ENCODE measurements at places on chromosomes 5 and 9. TPM values are rescaled to one million over a fixed set of nuclear protein-coding genes. Genes with fewer than 3 reads are reported as not detected.

Gene FOXD4L4
- polyA plus RNA-seq, result not detected

Gene SUSD3
- 149 TPM for polyA plus RNA-seq

Gene SLC6A7
- polyA plus RNA-seq, result not detected

Gene NR6A1
- polyA plus RNA-seq, result not detected

DNA sequence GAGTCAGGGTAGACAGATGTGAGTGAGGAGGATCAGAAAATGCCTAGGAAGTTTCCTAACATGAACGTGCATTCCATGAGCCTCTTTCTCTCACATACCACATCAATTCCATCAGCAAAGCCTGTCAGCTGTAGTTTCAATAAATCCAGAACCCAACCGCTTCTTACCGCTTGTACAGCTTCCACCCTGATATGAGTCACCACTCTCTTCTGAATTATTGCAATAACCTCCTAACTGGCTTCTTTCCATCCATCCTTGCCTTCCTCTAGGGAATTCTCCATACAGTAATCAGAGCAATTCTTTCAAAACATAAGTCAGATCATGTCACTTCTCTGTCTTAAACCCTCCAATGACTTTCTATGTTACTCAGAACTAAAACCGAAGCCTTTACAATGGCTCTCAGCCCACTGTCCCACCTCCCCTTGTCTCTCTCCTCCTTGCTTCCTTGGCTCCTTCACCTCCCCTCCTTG is 8.1 kb upstream of the RAD23B start:
- DNase-seq, result no peak

DNA sequence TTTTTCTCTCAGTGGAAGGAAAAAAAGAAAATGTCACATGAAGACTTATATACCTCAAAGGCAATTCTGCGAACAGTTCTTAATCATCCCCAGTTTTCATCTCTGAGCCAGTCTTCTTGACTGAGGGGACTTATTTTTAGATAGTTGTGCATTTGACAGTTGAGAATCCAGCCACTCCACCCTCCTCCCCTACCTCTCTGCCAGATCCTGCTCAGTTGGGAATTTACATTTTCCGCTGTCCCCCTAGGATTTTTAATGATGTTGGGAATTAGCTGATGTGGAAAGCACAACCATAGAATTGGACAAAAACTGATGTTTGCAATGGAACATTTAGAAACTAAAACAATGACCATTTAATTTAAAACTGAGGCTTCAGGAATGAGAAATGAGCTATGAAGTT is 194.3 kb upstream of the PIK3R1 start:
- DNase-seq, result no peak

GRCh38 chr9:126805554-126806262 is 868 bp downstream of the ZBTB43 start:
- peak; percentile 65 for DNase-seq

DNA sequence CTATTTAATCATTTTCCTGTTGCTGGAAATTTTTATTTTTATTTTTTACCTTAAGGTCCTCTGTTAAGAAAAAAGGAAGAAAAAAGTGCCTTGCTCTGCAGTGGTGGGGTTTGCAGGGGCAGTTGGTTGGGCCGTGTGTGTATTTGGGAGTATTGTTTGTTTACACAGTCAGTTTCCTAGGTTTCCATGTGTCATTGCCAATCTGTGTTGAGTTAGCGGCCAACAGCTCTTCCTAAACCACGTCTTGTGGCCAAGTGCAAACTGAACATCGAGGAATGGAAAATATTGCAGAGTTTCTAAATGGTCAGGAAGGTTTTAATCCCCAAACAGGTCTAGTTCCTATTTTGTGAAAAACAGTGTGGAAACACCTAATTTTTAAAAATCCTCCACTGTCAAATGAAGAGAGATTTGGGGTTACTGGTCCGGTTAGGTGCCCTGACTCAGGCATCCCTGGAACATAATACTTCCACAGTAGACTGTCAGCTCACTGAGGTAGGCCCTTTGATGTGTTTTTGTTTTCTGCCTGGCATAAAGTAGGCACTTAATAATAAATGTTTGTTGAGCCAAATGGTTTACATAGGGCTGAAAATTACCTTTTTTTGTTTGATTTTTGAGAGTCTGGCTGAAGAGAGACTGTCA is 37.0 kb downstream of the MAMDC2 start:
- no peak for DNase-seq

DNA sequence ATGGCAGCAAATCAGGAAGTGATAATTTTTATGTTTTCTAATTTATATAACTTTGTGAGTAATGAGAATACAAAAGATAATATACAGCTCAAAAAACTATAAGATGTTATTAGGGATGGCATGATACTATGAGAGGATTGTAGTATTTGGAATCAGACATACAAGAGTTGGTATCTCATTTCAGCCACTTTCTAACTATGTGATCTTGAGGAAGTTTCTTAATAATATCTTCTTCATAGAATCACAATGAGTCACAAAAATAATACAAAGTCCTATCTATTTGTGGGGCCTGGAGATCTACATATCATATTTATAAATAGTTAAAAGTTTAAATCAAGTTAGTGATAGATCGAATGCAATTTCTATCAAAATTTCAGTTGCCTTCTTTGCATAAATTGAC is 23.7 kb upstream of the TMED7 start:
- DNase-seq, result no peak

- DNase-seq, result no peak
Measured at GRCh38 chr5:102792705-102793104, 37.6 kb downstream of the PAM start.

DNA sequence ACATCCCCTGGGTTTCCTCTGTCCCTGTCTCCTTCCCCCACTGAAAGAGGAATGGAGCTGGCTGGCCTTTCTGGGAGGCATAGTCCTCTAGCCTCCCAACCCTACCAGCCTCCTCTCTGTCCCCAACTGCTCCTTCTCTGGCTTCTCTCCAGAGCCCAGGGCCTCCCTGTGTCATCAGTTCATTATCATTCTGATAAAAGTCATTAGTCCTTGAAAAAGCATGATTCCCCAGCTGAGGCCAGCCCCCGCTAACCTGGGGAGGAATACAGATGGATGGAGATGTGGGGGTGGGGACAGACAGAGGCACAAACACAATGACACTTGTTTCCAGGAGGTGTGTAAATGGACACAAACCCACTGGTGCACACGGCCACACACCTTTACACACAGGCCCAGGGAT is 73.6 kb upstream of the HSPA9 start:
- no peak for DNase-seq

- no peak for DNase-seq
Measured at GRCh38 chr5:155021842-155022241, 8.3 kb downstream of the KIF4B start.

- DNase-seq, result no peak
Measured at GRCh38 chr9:6764523-6764922, 6.8 kb downstream of the KDM4C start.

- no peak for DNase-seq
Measured at GRCh38 chr5:89241186-89241585, 358.2 kb upstream of the MEF2C start.

- no peak for DNase-seq
Measured at GRCh38 chr9:79673614-79674013, 101.8 kb downstream of the TLE4 start.

DNA sequence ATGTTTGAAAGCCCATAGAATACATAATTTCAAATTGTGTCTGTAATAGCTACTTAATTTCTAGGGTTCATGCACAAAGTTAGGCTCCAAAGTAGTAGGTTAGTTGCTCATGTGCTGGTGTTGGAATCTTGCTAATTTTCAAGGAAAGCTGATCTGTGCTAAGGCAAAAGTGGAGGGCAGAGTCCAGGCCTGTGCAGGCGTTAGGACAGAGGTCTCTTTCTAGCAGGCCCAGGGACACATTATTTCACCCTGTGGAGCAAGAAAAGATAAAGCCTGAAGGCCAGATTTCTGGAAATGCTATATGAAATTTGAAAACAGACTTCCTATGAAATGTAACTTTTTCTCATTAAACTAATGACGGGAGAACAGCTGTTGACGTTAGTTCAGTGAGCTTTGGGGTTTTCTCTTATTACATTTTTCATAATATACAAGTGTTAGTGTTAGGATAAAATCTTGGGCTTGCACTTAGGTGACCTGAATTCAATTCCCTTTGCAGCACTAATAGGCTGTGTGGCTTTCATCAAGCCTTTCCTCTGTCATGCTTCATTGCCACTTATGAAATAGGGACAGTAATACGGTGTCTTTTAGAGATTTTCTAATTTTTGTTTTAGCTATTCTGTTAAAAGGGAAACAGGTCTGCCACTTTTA is 196.7 kb upstream of the HAPLN1 start:
- no peak for DNase-seq

GRCh38 chr9:113471143-113471542 is 7.6 kb downstream of the RGS3 start:
- no peak for DNase-seq

DNA sequence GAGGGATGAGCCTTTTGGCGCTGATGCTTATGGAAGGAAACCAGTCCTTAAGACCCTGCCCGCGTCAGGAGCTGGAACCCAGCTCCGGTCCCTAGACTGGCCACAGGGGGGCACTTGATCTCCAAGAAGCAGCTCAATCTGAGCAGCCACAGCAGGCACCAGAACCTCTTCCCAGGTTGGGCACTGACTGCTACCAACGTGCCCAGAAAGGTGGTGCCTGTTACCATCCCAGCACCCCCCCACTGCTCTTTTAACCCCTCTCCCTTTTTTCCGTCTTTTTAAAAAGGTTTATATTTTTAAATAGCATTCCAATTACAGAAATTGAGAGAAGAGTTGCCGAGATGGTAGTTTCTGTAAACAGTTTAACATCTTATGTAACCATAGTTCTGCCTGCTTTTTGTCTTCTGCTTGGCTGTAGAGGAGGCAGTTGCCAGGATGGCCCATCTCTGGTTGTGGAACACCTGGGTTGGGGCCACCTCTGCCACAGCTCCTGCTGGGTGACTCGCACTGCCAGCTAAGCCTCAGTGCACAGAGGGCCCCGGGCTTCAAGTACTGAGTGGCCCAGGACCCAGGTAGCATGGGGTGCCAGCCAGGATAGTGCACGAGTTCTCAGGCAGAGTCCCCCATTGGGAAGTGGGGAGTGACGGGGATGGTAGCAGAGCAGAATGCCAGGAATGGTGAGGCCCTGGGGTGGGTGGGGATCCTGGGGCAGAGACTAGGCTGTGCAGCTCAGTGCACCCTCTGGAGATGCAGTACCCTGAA is 62.8 kb downstream of the PFDN1 start:
- peak; percentile 55 for DNase-seq

DNA sequence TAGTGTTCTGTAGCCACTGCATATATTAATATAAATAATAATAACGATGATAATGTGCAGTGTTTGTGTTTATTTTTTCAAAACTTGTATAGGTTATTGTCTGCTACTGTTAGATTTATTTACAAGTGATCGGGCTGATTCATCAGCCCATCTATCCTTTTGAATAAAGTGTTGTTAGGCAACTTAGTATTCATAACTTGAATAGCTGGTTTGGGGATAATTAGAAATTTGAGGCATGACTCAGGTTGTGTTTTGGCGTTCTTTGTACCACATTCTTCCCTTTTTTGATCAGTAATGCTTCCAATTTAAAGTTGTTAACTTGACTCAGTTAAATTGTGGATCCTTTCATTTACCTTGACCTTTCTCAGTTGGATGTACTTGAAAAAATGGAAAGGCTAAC is 69.7 kb downstream of the FOCAD start:
- DNase-seq, result no peak

DNA sequence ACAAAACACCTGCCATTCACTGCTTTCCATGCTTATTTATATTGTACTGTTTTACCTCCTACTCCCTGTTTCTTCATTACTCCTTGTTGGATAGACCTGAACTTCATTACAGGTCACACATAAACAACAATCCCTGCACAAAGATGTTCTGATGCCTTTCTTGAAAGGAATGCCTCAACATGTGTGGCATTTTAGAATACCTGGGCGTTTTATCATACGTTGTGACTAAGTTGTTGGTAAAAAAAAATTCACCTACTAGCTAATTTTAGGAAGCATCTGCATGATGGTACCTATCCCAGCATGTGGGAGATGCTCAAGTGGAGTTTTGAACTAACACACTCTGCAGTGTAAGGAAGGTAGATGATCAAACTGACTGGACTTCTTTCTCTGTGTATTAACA is 604.1 kb downstream of the TAF11L14 start:
- DNase-seq, result no peak
